Heart left ventricle (tissue), 16 donors: ENCODE measurements at places on chromosomes 13 and 19. TPM values are rescaled to one million over a fixed set of nuclear protein-coding genes. Genes with fewer than 3 reads are reported as not detected.

DNA sequence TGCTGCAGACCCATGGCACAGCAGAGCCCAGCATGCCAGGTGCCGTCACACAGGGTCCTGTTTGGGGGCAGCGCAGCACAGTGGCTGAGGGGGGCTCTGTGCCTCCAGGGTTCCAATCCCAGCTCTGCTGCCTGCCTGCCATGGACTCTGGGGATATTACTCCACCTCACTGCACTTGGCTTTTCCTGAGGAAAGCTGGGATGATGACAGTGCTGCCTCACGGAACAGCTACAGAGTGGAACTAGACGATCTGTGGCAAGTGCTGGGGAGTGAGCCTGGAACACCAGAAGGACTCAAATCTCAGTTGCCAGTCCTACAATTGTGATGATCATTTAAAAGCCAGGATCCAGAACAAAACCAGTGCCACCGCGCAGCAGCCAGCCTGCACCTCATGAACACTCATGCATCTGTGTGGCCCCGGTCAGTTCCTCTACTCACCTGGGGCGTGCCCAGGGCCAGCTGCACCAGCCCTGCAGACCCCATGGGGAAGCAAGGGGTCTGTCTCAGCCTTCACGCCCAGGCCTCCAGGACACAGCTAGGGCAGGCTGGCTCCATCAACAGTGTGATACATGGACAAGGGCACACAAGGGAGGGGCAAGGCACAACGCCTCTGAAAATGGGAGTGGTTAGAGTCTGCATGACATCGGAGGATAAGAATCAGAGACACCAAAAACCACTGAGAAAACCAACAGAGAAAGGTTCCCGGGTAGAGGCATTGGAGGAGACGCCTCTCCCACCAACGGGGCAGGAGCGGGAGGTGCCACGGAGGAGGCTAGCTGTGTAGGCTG is 55.2 kb downstream of the ATP7B start:
- DNase-seq = no peak

GRCh38 chr19:33266974-33267484 is 35.3 kb downstream of the CEBPA start:
- peak; percentile 40 for DNase-seq

- DNase-seq = no peak
Observed at GRCh38 chr13:45316338-45316737, 24.6 kb downstream of the TPT1 start.

DNA sequence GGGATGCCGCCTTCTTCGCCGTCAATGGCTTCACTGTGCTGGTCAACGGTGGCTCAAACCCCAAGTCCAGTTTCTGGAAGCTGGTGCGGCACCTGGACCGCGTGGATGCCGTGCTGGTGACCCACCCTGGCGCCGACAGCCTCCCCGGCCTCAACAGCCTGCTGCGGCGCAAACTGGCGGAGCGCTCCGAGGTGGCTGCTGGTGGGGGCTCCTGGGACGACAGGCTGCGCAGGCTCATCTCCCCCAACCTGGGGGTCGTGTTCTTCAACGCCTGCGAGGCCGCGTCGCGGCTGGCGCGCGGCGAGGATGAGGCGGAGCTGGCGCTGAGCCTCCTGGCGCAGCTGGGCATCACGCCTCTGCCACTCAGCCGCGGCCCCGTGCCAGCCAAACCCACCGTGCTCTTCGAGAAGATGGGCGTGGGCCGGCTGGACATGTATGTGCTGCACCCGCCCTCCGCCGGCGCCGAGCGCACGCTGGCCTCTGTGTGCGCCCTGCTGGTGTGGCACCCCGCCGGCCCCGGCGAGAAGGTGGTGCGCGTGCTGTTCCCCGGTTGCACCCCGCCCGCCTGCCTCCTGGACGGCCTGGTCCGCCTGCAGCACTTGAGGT is 7.0 kb downstream of the MAP1S start:
- DNase-seq = no peak

- no peak for DNase-seq
Observed at GRCh38 chr13:23817830-23818229, 71.4 kb downstream of the MIPEP start.

The ATXN8OS gene
- total RNA-seq = not detected

The GAS6 gene
- 300 TPM for total RNA-seq

GRCh38 chr19:35211545-35212230 is 16.9 kb downstream of the FAM187B start:
- peak; percentile 80 for DNase-seq

DNA sequence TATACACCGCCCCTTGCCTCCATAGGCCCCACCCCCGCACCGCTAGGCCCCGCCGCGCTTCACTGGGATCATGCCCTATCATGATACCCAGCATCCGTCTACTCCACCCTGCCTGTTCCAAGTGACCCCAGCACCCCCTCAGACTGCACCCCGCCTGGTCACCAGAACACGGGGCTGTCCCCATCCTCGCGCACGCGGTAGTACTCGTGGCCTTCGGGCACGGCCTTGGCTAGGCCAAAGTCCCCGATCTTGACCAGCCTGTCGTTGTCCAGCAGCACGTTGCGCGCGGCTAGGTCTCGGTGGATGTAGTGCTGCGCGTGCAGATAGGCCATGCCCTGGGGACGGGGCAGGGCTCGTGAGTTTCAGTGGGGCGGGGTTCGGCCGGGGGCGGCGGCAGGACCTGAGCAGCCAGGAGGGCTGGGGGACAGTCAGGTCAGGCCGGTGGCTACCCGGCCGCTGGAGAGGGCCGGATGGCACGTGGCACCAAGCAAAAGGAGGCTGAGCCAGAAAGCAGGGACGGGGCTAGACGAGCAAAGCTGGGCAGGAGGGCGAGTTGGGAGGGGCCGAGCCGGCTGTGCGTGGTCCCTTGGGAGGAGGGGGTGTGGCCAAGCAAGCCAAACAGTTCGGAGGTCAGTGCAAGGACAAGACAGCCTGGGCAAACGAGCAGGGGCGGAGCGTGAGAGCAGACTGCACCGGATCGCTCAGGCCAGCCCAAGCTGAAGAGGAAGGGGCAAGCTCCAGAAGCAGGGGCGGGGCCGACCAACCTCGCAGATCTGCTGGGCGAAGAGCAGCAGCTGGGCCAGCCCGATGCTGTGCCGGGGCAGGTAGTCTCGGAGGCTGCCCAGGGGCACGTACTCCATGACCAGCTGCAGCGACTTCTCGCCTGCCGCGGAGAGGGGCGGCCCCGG is 13.6 kb upstream of the ICAM3 start:
- peak; percentile 87 for DNase-seq

DNA sequence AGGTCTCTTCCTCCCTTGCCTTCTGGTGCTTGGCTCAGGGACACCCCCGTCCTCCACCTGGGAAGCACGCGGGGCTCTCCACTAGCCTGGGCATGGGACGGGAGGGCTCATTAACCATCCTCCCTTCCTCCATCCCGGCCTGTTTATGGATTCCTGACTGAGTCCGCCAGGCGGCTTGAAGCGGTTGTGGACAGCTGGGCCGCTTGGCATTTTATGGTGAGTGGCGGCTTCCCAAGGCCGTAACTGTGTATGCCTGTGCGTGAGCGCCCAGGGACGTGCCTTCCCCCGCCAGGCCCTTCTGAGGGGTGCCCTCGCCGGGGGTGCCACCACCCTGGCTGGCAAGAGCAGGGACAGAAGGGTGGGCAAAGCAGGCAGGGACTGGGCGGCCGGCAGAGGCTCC is 202.8 kb downstream of the URI1 start:
- no peak for DNase-seq

- DNase-seq = no peak
Observed at GRCh38 chr13:22219709-22220108, 548.8 kb downstream of the FGF9 start.

The KLF5 gene
- total RNA-seq = 0.64 TPM

The PEG3 gene
- total RNA-seq = 4.9 TPM

The KMT2B gene
- total RNA-seq = 24.5 TPM

DNA sequence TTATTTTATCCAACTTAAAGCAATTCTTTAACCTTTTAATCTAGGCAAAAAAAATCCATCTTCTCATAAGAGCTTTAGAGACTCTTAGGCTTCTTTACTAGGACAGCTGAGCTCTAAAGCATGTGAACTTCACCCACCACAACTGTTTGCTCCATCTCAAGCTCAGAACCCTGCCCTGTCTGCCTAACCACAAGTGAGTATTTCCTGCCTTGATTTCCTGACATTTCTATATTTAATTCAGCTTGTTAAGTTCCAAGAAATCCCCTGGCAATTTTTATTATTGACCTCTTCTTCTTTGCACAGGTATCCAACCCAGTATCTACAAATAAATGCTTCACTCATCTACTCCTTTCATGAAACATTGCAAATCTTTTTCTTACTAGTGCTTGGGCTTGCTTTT is 21.1 kb upstream of the CEACAM21 start:
- DNase-seq = no peak

GRCh38 chr13:76383676-76384461 is 502.3 kb downstream of the KCTD12 start:
- DNase-seq = peak; percentile 19

The PGLYRP1 gene
- not detected for total RNA-seq

- DNase-seq = no peak
Observed at GRCh38 chr13:74647991-74648390, 513.8 kb upstream of the KLF12 start.

- no peak for DNase-seq
Observed at GRCh38 chr13:45206340-45206739, 5.5 kb upstream of the KCTD4 start.

- DNase-seq = no peak
Observed at GRCh38 chr13:75881109-75881775, 245.1 kb downstream of the LMO7 start.

The URAD gene
- not detected for total RNA-seq

The DCLK1 gene
- 15.9 TPM for total RNA-seq

The LHB gene
- not detected for total RNA-seq

The ZNF546 gene
- 7.0 TPM for total RNA-seq

- peak; percentile 23 for DNase-seq
Observed at GRCh38 chr19:1650650-1651567, 1.5 kb downstream of the TCF3 start.

DNA sequence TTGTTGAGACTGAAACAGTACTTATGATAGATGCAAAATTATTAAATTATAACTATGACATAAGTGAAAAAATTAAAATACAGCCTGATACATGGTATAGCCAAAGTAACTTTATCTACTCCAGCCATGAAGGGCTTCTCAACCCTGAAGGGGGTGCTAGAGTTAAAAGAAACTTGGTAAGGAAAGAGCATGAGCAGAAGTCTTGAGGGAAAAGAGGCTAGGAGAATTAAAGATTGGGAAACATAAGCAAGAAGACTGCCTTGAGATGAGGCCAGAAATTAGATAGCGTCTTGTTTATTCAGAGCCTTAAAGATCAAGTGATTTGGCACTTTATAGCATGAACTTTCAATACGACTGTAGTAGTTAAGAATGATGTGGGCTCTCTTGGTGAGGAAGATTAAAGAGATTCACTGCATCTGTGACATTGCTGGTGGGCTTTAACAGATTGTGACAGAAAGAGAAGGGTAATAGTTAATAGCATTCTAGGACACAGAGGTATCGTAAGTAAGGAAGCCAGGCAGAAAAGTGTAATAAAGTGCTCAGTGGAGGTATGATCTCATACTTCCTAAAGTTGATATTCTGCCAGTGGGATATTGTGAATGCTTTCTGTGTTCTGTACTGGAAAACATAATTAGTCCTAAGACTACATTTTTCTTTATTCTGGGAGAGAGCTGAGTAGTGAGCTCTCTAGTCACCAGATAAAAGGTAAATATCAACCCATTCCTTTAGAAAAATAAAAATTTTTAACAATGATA is 385.4 kb upstream of the PRR20A start:
- no peak for DNase-seq

The VASP gene
- 46.8 TPM for total RNA-seq

GRCh38 chr19:49605605-49606004 is 14.6 kb downstream of the PRR12 start:
- DNase-seq = no peak

GRCh38 chr19:42441049-42441445 is 1.7 kb downstream of the CXCL17 start:
- DNase-seq = no peak

- DNase-seq = no peak
Observed at GRCh38 chr13:28356561-28357021, 138.3 kb downstream of the FLT1 start.

The FXYD5 gene
- 15.3 TPM for total RNA-seq

GRCh38 chr19:3210347-3211017 is 14.0 kb upstream of the CELF5 start:
- DNase-seq = peak; percentile 63

DNA sequence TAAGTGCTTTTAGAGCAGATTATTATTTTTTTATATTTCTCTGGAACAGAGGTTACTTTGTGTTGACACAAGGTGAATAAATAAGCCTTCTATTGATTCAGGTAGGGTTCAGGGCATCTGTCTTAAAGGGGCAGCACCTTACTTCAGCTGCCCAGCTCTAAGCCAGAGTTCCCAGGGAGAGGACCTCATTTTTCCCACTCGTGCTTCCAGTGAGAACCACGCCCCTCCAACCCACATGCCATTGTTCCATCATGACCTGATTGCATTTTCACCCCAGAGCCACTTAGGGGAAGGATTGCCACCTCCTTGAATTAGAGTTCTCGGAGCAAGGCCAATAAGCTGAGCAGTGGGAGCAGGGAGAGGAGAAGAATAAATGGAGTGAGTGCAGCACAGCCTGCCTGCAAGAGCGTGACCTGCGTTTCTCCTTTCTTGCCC is 104.3 kb upstream of the FRY start:
- no peak for DNase-seq

- DNase-seq = peak; percentile 73
Observed at GRCh38 chr13:109968876-109969577, 182.6 kb upstream of the IRS2 start.

DNA sequence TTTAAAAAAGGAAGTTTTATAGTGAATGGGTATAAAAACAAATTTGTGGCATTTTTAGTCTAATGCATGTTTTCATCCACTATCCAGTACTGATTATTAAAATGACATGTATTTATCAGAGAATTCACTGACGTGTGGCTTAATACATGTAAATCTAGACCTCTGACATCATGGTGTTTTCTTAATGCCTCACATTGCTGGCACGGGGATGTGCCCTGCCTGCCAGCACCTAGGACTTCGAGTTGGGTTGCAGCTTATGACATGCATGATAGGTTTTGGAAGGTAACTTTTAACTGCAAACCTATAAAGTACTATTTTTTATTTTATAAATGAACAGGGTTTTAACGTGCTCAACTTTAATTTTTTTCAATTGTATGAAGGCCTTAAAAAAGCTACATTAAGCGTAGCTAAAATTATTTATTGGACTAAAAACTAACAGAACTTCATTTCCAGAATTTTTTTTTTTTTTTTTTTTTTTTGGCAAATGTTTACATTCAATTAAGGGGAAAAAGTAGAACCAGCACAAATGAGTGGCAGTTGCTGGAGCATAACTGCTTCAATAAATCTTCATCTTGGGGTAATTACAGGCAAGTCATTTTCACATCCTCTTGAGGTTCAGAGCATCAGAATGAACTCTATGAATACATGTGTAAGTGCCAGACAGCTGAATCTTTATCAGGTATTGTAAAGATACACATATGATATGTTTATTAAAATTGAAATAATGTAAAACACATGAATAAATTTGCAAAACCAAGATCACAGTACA is 16.3 kb downstream of the METTL21C start:
- DNase-seq = no peak
